Hematopoietic multipotent progenitor cell (in vitro differentiated cells): ENCODE measurements at places on chromosomes 12 and 14. TPM values are rescaled to one million over a fixed set of nuclear protein-coding genes. Genes with fewer than 3 reads are reported as not detected.

The FZD10 gene
- total RNA-seq: under 0.01 TPM

- no peak for DNase-seq
Measured at GRCh38 chr12:111091051-111091450, 170.7 kb upstream of the MYL2 start.

The FICD gene
- 6.5 TPM for total RNA-seq

GRCh38 chr14:79730953-79731352 is 480.4 kb downstream of the DIO2 start:
- DNase-seq: no peak
